ENCODE measurements at places on chromosomes 3 and 15.

- no peak for DNase-seq
Measured at GRCh38 chr3:107496855-107497254, 25.9 kb upstream of the BBX start.

DNA sequence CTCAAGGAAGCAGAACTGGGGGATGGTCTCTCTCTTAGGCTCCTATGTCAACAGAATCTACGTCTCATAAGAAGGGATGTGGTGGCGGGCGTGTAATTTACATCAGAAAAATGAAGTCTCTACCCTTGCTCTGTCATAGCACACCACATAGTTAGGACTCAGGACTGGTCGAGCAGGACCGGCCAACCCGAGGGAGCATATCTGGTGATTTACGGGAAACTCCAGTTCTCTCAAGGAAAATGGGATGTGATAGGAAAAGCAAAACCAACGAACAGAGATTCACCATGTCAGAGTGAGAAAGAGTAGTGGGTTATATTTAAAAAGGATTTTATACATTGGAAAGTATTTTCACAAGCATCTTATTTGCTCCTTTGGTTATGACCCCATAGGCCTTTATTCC is 54.7 kb downstream of the IGF2BP2 start:
- no peak for DNase-seq

- DNase-seq: no peak
Measured at GRCh38 chr3:53221345-53221744, 34.5 kb downstream of the TKT start.

DNA sequence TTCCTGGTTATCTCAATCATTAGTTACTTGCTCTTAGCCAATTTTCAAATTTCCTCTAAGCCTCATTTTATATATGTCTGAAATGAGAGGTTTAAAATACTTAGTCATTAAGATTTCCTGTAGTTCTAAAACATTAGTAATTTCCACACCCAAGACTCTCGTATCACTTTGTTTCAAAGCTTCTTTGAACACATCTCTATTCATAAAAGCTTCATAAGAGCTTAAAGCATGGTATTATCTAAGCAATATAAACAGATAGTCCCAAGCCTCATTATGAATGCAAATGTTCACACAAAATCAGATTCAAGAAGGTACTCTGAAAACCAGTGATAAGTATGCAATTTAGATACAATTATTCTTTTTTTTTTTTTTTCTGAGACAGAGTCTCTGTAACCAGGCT is 217.0 kb downstream of the FMN1 start:
- DNase-seq: no peak

DNA sequence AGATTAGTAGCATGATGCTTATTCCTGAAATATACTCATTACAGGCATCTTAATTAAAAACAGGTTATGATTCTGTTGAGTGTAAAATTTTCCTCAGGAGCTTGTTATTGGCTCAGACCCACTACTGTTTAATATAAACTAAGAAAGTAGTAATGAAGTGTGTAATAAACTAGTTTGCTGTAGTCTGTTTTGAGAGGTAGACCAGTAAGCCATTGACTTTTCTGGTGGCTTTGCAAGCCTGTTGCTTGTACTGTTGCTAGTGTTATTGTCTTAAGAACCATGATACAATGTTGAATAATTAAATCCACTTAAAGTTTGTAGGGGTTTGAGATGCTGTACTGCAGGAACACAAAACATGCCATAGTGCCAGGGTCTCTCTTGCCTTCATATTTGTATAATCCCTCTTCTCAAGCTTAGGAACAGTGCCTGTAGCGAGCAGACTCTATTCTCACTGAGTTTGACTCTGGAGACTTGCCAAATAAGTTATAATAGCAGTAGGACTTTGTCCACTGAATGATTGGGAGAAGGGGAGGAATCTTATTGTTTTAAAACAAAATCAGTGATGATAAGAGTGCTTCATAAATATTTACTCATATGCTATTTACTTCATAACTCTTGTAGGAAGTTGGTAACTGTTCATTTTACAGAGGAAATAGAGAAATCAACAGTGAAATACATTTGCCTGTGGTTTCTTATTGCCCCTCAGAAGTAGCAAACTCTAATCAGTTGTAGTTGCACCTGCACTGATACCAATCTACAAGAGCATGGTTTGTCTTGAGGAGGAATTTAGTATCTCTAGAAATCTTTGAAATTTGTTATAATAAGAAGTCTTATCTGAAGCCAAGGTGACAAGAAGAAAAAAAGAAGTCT is 13.4 kb downstream of the TCF12 start:
- DNase-seq: no peak

DNA sequence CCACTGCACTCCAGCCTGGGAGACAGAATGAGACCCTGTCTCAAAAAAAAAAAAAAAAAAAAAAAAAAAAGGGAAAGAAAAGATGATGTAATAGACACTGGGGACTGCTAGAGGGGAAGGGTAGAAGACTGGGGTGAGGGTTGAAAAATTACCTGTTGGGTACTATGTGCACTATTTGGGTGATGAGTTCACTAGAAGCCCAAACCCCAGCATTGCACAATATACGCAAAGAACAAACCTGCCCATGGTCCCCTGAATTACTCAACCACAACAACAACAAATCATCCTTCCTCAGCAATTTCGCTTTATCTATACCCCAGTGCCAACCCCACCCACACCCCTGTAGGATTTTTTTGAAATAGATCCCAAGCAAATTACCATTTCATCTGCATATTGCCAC is 13.5 kb downstream of the NIPA1 start:
- no peak for DNase-seq

All from A549 (cell line).